ENCODE measurements at places on chromosomes 12 and 14.
A peak's percentile ranks its signal among the peaks of the same experiment; 100 is the strongest.

DNA sequence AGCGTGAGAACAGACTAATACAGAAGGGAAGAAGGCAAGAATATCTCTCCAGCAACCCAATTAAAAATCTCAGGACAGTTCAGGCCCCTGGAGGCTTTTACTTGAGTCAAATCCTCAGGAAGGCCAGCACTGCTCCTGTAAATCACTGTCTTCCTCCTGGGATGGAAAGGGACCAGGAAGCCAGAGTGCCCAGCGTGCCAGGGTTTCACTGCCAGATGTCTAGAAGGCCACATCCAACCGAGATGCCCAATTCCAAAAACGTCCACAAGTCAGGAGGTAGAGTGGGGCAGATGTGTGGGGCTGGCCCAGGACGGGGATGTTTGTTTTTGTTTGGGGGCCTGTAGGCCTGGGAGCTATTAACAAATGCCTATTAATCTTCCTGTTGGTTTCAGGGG lies 332.0 kb downstream of the MED13L start:
- DNase-seq, result no peak

GRCh38 chr12:2307550-2307949 lies 254.8 kb downstream of the CACNA1C start:
- DNase-seq, result no peak

GRCh38 chr14:88669346-88669745 lies 106.5 kb downstream of the ZC3H14 start:
- no peak for DNase-seq

GRCh38 chr12:79307340-79307739 lies 383.4 kb downstream of the PAWR start:
- DNase-seq, result no peak

DNA sequence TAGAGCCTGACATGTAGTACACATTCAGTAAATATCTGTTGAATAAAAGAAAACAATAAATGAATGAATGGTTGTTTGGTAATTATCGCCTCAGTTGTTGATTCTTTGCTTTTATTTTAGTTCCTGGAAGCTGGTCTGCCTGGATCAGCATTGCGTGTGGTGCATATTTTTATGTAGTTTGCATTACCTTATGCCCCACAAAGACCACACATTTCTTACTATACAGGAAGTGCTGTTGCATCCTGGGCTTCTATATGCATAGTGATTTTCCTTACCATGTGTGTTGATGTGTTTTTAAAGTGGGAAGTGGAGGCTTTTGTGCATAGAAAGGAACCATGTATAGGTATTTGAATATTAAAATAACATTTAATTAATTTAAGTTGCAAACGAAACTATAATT lies 43.6 kb downstream of the DYRK2 start:
- DNase-seq, result no peak

- no peak for DNase-seq
Measured at GRCh38 chr12:132075714-132076553, 68.2 kb downstream of the DDX51 start.

DNA sequence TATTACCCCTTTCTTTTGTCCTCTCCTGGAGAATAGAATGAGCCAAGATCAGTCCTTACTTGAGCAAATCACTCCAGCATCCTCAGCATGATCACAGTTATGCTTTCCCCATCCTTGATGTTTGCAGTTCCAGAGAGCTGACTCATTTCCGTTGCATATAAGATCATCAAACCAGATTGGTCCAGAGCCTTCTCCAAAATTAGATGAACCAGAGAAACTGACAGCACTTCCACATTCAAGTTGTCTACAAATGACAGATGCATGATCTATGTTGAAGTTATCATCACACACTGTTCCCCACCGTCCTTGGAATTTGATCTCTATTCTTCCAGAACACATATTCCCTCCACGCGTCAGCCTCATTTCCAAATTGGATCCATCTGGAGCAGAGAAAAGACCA lies 4.8 kb downstream of the CD163 start:
- no peak for DNase-seq

- DNase-seq, result no peak
Measured at GRCh38 chr14:35766700-35767082, 42.4 kb downstream of the RALGAPA1 start.

DNA sequence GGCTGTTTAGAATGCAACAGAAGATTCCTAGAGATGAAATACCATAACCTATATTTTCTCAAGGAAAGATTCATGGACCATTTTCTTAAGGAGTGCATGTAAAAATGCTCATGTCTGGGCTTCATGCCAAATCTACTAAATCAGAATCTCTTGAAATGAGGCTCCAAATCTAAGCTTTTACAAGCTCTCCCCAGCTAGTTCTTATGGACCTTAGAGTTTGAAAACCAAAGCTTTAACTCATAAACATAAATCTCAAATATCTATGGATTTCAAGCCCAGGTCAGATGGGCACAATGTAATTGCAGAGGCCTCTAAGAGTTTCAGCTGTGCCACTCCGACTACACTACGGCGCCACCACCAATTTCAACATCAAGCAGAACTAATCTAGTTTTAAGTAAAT lies 117.3 kb upstream of the CAND1 start:
- no peak for DNase-seq

- DNase-seq, result no peak
Measured at GRCh38 chr12:99983456-99984258, 1.1 kb downstream of the ANKS1B start.

DNA sequence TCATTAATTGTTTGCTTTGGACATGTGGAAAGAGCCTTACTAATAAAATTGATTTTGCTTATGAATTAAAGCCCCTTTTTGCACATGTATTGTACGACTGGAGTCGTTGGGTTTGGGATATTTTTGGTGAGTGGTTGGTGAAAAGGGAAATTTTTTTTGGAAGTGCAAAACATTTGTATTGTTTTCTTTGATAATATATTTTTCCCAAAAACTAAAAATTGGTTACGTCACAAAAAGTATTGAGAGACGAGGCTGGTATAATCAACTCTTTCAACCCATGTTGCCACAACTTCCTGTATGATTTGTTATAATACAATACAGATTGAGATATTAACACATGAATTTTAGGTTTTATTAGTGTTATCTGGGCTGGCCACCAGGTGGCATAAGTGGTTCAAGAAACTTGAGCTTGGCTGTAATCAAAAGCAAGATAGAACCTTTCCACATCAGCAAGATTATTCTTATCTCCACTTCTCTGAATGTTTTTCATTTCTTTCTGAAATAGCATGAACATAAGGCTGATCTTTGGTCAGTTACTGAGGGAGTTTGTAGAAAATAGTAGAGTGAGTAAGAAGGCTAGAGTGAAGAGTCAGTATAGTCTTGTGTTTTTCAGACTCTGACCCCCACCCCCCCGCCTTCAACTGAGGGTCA lies 8.7 kb downstream of the NGDN start:
- DNase-seq, result peak; percentile 47

DNA sequence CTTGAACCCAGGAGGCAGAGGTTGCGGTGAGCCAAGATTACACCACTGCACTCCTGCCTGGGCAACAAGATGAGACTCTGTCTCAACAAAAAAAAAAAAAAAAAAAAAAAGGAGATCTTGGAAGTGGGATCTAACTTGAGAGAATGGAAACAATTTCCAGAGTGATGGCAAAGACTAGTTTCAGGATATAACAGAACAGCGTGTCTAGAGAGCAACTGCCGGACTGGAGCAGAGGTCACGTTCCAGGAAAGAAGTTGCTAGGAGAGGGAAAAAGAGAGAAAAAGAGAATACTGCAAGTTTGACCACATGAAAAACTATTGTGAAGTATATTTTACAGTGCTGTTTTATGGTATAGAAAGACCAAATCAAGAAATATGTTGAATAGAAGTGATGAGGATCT lies 118.0 kb downstream of the MON2 start:
- DNase-seq, result no peak

- no peak for DNase-seq
Measured at GRCh38 chr14:101736071-101736470, 25.4 kb upstream of the PPP2R5C start.
